Right forelimb (tissue), 1 donor: ENCODE measurements at places on chromosomes 12 and 14.
A peak's percentile ranks its signal among the peaks of the same experiment; 100 is the strongest.

DNA sequence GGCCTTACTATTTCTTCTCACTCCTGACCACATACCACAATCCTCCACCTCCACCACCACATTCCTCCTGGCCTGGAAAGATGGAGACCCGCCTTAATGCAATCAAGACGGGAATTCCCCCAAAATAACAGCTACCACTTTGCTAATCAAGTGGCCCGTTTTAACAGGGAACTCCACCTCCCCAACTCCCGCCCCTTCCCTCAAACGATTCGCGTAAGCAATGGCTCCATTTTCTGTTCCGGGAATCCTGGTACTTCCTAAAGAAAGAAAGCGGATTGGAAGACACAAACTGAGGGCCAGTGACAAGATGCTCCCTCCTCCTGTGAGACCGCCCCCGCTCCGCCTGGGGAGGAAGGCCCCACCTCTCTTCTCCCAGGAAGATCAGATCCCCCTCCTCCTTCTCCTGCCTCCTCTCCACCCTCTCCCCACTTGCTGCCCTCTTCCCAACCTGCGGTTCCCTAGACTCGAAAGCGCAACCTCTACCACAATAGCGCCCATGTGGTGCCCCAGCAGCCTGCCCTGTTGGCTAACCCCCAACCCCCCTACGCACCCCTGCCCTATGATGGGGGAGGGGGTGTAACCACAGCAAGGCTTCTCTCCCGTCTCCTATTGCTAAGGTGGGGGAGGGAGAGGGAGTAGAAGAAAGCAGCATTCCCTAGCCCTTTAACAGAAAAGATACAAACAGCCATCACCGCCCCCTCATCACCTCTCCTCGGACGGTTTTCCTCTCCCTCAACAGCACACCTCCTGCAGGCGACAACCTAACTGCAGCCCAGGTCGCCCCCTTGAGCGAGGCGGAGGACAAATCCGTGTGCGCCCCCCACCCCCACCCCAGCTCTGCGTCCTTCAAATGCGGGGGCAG, 777 bp downstream of the ARF3 start:
- DNase-seq: peak; percentile 91

DNA sequence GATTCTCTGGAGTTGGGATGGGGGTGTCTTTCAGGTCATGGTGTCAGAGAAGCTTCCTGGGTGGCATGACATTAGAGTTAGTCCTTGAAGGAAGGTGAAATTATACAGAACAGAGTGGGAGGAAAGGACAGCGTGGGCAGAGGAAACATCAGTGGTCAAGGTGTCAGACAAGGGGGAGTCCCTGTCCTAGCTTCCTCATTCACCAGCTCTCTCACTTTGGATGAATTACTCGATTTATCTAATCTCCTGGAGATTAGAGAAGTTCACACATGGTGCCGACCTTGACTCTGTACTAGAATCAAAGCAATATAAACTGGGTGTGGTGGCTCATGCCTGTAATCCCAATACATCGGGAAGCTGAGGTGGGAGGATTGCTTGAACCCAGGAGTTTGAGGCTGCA, 492.9 kb downstream of the VRK1 start:
- DNase-seq: no peak

GRCh38 chr12:69008520-69008919, 75.5 kb upstream of the CPM start:
- no peak for DNase-seq

DNA sequence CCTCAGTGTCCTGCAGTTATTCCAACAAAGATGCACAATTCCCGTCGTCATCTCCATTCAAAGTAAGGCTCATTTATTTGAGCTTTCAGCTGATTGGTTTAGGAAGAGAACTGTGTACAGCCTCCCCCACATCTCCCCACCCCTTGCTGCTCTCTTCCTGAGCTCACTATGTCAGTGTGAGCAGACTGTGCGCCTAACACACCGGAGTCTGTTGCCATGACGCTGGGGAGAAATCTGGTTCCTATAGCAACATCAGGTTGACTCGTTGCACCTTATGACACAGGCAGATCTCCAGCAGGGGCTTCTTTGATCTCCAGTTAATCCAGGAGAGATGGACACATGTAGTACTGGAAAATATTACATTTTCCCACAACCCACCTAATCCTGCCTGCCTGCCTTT, 319.4 kb downstream of the CACNA1C start:
- no peak for DNase-seq

GRCh38 chr14:48643241-48643640, 942.9 kb downstream of the RPS29 start:
- DNase-seq: no peak

DNA sequence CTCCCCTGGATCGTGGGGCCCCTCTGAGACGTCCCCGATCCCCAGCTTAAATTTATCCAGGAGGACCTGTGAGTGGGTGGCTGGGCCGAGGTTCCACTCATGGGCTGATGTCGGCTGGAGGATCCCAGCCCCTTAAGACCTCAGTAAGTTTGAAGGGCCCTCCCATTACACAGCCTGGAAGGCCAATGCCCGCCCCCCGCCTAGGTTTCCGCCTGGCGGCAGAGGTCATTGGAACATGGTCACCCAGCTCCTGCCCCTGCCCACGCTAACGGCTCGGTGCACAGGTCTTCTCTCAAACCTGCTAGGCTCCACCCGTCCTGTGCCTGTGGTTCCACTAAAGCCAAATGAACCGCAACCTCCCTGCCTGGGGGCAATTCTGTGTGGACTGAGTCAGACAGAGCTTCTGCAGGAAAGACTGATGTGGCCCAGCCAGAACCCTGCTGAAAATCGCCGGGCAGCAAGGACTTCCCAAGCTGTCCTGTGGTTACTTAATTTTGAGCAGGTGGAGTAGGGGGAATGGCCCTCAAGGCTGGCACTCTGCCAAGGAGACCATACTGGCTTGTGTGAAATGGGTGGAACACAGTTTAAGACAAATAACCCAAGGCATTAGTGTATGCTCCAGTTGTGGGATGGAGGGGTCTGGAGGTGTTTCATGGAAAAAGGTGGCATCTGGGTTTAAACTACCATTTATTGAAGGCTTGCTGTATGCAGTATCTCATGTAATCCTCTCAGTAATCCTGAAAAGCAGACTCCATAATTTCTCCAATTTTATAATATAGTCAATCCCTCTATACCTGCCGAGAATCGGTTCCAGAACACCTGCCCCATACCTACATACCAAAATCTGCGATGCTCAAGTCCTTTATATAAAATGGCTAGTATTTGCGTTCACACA, 903 bp upstream of the NT5DC3 start:
- DNase-seq: no peak

DNA sequence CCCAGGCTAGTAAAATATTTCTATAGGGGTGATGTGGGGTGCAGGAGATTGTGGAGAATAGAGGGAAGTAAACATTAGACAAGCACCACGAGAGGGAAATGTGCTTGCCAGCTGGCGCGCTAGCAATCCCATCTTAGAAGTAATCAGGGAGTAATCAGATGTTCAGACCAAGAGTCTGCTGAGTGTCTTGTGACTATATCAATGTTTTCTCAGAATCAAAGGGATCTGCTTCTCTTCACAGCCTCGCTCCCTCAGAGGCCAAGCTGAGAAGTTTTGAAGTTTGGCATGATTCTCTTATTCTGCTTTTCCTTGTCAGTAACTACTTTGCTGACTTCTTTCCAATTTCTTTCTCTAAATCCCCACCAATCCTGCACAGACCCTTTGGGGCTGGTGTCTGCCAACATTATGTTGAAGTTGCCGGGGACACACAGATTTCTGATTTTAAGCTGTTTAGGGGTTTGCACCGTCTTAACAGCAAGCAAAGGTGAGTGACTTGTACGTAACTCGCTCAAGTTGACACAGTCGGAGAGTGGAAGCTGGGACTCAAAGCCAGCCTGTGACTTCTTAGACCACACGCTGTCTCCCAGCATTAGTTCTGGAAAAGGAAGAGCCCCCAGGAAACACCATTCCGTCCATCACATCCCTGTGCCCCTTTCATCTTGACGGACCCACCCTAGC, 22.0 kb upstream of the TSPAN9 start:
- no peak for DNase-seq

- no peak for DNase-seq
These were observed 188.0 kb downstream of the MON2 start for GRCh38 chr12:62654326-62655241.

- no peak for DNase-seq
These were observed 82.9 kb downstream of the NEDD1 start for GRCh38 chr12:96989916-96990315.

DNA sequence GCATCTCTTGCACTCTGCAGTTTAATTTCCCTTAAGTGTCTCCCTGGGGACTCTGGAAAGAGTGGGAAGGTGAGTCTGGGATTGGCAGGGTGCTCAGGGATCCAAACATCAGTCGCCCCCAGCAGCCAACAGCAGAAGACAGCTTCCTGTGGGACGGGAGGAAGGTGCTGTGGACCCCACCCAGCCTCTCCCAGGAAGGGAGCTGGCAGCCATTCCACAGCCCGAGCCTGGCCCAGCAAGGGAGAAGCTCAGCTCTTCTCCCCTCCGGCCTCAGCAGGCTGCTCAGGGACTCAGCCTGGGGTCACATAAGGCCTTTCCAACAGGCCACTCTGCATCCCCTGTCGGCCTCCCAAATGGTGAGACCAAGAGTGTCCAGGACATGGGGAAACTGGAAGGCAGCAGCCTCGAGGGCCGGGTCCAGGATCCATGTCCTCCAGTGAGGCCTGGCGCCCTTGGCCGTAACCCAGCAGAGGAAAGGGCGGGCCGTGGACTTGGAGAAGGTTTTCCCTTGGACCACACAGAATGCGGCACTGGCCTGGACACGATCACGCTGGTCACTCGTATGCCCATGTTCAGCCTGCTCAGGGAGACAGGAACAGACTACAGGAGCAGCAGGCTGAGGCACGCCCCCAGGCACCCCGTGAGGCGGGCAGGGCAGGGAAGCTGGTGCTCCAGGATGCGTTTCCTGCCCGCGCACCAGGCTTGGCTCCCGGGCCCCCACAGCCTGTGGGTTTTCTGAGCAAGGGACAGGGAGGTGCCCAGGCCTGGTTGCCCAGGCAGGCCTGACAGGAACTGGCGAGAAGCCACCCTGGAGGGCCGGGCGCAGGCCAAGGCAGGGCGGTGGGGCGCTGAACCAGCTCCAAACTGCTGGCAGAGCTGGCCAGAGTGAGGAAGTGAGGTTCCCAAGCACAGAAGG, 3.5 kb downstream of the XRCC3 start:
- no peak for DNase-seq

DNA sequence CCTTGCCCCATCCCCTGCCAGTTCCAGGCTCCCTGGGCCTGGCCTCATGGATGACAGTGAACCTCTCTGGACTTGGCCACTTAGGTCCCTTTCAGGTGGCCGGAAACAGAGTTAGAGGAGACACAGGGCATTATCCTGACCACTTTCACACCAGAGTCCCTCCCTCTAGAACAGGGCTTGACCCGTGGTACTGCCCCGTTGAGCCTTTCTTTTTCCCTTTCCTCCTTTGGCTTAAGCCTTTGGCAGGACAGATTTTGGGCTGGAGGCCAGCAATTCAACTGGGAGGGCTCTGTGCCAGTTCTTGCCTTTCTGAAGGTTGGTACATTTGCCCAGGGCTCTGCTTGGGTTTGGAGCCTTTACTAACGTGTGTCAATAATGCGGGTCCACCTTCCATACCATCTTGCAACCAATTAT, 22.8 kb downstream of the TPCN1 start:
- peak; percentile 72 for DNase-seq

DNA sequence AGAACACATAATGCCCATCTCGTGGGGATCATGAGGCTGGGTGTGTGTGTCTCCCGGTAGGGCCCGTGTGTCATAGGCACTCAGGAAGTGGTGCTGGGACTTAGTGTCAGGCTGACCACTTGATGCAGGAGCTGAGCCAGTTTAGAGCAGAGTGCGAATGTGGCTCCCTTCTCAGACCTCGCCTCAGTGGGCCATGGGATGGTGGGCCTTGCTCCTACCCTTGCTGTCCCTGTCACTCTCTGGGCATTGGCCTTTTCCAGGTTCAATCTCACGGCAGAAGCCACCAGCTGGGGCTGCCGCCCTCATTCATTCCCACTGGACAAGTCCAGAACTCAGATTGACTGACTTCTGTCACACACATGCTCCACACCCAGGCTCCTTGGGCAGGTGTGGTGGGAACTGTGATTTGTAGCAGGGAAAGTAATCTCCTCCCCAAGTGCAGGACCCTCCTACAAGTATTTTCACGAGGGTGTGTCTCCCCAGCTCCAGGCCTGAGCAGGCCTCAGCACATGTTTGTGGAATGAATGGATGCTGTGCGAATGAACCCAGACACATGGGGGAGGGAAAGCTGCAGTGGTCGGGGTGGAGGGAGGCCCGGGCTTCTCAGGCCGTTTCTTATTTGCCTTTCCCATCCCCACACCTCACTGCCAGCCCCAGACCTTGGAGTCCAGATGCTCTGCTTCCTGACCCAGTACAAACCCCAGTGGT, 54.9 kb downstream of the BEGAIN start:
- DNase-seq: peak; percentile 45

GRCh38 chr14:64654246-64654900, 49.9 kb upstream of the PLEKHG3 start:
- DNase-seq: no peak

- peak; percentile 82 for DNase-seq
These were observed 25.4 kb upstream of the PLEKHG6 start for GRCh38 chr12:6285063-6285477.

GRCh38 chr12:8045952-8046944, 13.7 kb downstream of the FOXJ2 start:
- peak; percentile 84 for DNase-seq

GRCh38 chr14:60164404-60164711, 840 bp downstream of the DHRS7 start:
- no peak for DNase-seq

GRCh38 chr12:9883175-9883574, 1.9 kb downstream of the KLRF2 start:
- no peak for DNase-seq

- DNase-seq: no peak
These were observed 15.4 kb upstream of the BCL11B start for GRCh38 chr14:99287269-99287942.

GRCh38 chr14:91940209-91940608, 7.3 kb downstream of the FBLN5 start:
- no peak for DNase-seq

DNA sequence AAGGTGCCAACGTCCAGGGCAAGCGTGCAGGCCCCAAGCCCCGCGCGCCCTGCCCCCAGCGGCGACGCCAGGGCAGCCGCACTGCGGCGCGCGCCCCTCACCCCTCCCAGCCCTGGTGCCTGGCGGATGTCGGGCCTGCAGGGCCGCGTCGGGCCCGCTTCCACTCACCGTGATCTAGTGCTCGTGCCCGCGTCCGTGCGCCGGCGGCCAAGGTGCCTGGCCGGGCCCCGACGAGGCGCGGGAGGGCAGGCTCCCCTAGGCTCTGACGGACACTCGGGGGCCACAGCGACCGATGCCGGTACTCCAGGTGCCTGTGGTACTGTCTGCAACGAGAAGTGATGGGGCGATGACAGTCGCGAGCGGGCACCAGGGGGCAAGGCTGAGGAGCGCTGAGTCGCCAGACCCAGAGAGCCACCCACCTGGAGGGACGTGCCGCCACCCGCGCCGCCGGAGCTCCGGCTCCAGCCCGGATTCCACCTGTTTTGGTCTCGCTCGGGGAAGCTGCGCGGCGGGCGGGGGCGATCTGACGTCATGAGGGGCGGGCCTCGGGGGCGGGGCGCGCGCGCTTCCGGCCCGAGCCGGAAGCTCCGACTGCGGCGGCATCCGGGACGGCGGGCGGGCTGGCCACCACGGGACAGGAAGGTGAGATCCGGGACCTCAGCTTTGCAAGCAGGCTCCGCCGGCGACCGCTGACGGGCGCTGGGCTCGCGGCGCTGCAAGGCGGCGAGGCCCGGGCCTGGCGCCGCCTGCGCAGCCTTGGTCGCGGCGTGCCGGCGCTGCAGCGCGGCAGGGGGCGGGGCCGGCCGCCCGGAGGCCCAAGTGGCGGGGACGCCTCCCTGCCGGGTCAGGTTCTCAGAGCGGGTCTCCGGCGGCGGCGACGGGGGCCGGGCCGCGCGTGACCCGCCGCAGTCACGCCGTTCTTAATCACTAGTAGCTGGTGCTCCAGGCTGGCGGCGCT, at the start of the genes LYSET and MOAP1:
Gene LYSET, plus strand, starts transcription at position 927 of the 958 bp plus-strand sequence. CDS start 89 bp downstream, outside the sequence.
Gene MOAP1, minus strand, starts transcription at position 507 of the 958 bp plus-strand sequence. CDS start 655 bp downstream, outside the sequence.
- peak; percentile 93 for DNase-seq

GRCh38 chr12:91327131-91327530, 144.5 kb upstream of the DCN start:
- no peak for DNase-seq
